ENCODE measurements at places on chromosomes 3 and 15.

GRCh38 chr3:31968927-31969418, 12.1 kb downstream of the OSBPL10 start:
- no peak for DNase-seq

DNA sequence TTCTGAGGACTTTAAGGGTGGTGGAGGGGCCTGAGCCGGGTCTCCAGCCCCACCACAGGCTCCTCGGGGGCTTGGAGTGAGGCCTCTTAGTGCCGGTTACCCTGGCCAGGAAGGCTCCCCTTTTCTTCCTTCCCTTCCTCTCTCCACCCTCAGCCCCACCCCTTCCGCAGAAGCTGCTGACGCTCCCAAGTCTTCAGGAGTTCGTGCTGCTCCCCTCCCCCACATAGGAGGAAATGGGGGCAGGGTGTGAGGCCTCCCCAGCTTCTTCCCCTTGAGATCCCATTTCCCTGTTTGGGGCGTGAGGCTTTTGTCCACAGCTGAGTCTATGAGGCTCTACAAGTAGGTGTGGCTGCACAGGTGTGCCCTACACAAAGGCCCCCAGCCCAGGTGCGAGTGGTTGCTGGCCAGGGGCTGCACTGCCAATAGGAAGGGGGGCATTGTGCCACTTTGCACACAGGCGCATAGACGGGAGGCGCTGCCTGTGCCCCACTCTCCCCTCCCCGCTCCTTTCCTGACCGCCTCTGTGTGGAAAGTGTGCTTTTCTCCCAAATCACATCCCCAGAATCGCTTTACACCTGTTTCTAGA, 915 bp upstream of the CALML4 start:
- DNase-seq: no peak

DNA sequence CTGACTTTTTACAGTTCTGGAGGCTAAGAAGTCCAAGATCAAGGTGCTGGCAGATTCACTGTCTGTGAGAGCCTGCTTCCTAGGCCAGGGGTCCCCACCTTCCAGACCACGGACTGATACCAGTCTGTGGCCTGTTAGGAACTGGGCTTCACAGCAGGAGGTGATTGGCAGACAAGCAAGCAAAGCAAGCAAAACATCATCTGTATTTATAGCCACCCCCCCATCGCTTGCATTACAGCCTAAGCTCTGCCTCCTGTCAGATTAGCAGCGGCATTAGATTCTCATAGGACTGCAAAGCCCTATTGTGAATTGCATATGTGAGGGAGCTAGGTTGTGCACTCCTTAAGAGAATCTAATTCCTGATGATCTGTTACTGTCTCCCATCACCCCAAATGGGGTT, 194.7 kb upstream of the THRB start:
- DNase-seq: no peak

- DNase-seq: no peak
These were observed 3.2 kb upstream of the ATP13A3 start for GRCh38 chr3:194489736-194490612.

- no peak for DNase-seq
These were observed 169.1 kb downstream of the TPRG1 start for GRCh38 chr3:189340680-189341460.
